T follicular helper cell (primary cell): ENCODE measurements at places on chromosomes 5 and 9.

DNA sequence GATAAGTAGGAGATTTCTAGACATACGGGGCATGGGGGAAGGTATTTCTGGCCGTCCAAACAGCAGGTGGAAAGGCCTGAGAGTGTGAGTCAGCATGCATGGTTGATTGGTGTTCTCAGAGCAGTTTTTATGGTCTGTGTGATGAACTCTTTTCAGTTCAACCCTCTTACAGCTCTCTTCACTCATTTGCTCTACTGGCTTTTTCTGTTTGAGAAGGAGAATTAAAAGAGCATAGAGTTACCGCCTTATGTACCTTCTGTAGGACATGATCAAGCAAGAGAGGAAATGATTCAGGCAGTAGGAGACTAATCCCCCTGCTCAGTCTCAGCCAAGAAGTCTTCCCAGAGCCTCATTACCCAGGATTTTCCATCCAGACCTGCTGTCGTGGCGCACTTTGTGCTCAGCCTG lies 92.4 kb downstream of the PRDM6 start:
- DNase-seq: no peak

DNA sequence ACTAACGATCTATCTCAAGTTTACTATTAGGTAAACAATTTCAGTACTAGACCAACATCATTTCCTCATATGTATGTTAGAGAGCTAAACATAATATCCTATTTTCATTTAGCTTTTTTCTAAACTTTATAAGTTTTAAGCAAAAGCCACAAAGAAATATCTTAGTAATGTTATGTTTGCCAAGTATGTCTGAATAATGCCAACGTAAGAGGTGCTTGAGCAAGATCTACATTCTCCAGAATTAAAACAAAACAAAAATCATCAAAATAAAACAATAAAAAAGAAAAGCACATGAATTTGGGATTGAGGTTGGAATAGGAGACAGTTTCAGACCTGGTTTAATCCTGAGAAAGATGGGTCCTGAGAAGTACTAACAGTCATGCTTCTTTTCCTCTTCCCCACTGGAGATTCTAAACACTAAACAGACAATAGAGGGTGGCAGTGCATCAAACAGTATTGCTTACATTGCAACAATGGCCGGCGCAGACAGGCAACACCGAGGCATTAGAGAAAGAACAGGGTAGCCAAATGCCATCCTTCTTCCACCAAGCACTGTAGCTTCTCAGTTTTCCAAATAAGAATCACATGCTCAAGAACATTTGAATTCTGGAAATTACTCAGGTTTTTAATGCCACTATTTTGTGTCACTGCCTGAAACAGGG lies 33.6 kb downstream of the CSNK1A1 start:
- DNase-seq: no peak

DNA sequence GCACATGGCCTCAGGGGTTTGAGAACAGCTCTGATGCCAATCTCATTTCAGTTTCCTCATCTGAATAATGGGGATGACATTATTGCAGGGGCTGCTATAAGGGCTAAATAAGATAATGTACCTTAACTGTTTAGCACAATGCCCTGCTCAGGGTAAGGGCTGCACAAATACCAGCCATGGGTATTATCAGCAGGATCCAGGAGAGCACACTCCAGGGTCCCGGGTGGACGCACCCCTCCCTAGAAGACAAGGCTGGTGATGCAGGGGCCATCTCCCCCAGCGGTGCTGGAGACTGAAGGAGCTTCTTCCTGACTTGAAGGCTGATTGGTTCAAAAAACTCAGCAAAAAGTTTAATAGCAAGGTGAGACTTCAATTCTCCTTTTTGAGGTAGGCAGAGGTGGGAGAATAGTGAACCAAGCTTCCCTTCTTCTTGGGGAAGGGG lies 2.7 kb upstream of the CXXC5 start:
- DNase-seq: no peak

DNA sequence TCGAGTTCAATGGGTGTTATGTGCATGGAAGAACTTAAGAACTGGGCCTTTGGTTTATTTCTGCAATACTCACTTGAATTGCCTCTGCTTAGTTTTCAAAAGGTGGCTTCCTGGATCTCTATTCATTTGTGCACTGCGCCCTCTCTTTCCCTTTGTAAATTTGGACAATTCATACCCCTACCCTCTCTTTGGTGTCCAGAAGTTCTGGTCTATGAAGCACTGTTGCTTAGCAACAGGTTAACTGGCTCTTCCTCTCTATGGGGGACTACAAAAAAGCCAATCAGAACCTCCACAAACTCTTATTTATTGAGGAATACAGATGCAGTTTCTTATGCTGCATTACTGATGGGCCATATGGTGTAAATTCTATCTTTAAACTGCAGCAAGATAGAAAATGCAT lies 13.5 kb upstream of the FAM120A start:
- DNase-seq: no peak

GRCh38 chr9:40926404-40927259 lies 201.8 kb downstream of the FOXD4L6 start:
- DNase-seq: no peak

GRCh38 chr5:169856571-169856970 lies 123.7 kb downstream of the INSYN2B start:
- no peak for DNase-seq

DNA sequence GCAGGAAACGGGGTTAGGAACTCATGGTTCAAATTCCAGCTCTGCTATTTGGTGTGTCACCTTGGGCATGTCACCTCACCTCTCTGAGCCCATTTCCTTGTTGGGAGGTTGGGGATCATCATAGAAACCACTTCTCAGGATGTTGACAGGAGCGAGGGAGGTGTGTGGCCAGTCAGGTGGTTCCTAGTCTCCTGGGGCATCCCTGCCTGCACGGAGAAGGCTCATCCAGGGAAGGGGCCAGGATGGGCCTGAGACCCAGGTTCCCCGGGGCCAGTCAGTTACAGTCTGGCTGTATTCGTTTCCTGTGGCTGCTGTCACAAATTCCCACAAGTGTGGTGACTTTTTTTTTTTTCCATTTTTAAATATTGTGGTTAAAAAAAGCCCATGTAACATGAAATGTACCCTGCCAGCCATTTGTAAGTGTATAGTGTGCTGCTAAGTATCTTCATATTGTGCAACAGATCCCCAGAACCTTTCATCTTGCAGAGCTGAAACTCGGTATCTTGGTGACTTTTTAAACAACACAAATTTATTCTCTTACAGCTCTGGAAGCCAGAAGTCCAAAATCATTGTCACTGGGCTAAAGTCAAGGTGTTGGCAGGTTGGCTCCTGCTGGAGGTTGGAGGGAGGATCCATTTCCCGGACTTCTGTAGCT lies 78.7 kb upstream of the UNC5A start:
- DNase-seq: no peak

DNA sequence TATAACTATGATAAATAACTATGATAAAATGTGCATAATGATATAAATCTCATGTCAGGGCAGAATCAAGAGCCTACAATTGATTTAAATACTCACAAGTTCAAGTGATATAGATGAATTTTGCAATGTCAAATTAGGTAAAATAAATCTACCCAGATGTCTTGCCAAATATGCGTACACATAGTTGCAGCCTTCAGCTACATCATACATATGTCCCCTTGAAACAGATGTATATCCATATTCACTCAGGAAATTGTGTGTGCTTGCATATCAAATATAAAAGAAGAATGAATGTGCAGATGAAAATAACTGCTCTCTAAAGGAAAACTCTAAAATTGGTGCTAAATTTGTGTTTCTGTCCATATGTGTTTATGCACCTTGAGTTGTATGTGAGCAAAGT lies 130.7 kb downstream of the CDH12 start:
- no peak for DNase-seq

GRCh38 chr5:79430196-79430595 lies 83.7 kb downstream of the HOMER1 start:
- DNase-seq: no peak

GRCh38 chr5:82349652-82350051 lies 71.5 kb upstream of the RPS23 start:
- DNase-seq: no peak

- DNase-seq: no peak
Measured at GRCh38 chr5:154394307-154394706, 51.5 kb upstream of the SAP30L start.

DNA sequence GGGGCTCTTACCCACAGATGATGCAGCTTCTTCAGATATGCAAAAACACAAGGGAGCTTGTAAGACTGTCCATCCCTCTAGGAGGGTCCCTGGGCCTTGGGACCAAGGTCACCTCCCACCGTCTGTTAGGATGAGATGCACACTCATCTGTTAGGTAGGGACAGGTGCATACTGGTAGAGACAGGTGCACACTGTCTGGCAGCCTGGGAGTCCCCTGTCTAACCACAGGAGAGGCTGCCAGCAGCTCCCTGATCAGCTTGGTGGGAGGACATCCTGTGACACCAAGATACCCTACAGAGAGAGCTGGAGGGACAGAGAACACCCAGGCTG lies 13.2 kb downstream of the TSPAN17 start:
- DNase-seq: peak; percentile 22

DNA sequence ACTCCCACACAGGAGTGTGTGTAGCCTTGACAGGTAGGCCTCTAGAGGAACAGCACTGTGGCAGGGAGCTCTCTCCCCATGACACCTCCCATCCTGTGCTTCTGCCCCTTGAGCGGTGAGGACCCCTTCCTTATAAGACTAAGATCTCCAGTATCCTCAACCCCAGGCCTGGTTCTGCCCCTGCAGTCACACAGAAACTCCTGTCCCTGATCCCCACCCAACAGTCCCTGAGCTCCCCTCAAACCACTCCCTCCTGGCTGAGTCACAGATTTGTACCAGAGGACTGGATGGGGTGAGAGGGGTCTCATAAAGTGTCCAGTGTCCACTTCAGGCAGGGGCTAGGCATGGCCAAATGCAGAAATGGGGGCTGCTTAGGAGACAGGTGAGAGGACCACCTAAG lies 47.8 kb upstream of the CDKN2AIPNL start:
- DNase-seq: no peak

DNA sequence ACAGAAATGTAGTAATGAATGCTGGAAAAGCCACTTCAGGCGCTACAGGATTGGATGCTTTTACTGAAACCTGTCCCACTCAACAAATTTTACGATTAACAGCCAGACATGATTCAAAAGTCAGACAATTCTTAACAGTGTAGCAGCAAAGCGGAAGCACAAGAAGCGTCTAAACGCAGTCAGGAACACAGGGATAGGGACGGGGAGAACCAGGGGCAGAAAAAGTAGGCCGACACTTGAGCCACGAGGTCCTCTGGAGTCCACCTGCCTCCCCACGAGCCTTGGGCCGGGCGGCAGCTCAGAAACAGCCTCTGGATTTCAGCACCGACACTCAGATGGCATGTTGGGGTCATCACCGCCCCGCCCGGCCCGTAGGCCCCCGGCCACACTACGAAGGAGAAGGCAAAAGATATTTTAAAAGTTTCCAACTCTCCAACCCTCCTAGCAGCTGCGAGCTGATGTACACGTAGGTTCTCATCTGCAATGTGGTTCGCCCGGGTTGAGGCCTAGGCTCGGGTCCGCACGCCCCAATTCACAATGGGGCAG lies 615 bp downstream of the RACK1 start:
- DNase-seq: no peak

DNA sequence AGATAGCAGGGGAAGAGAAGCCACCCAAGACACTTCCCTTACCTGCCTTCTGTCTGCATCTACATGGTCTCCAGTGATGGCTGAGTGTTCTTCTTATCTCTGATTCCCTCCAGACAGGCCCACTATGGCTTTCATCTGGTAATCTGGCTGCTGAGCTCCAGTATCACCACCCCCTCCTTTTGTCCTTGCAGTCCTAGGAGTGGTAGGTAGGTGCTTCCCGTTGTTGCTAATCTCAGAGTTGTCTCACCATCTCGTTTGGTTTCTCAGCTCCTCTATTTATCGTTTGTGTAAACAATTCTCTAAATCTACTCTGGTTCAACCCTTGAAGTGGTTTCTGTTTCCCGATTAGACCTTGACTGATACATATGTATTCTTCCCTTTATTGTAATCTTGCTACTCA lies 243.8 kb upstream of the RFX3 start:
- no peak for DNase-seq

GRCh38 chr9:129026442-129027223 lies 1.5 kb downstream of the SH3GLB2 start:
- DNase-seq: no peak

- no peak for DNase-seq
Measured at GRCh38 chr9:36129139-36129538, 7.4 kb upstream of the GLIPR2 start.

DNA sequence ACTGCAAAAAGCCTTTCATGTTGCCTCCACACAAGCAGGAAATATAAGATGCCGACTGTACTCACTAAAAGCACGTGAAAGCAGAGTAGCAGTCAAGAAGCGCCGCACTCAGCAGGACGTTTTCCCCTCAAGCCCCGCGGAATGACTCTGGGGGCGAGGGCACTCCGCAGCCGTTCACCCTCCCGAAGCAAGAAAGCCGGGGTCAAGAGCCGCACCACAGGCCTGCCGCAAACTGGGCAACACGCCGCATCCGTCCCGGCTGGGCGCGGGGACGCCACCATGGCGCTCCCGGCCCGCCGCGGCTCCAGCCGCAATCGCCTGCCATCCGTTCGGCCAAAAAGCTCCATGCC lies 364 bp downstream of the RPS6 start:
- DNase-seq: peak; percentile 18

DNA sequence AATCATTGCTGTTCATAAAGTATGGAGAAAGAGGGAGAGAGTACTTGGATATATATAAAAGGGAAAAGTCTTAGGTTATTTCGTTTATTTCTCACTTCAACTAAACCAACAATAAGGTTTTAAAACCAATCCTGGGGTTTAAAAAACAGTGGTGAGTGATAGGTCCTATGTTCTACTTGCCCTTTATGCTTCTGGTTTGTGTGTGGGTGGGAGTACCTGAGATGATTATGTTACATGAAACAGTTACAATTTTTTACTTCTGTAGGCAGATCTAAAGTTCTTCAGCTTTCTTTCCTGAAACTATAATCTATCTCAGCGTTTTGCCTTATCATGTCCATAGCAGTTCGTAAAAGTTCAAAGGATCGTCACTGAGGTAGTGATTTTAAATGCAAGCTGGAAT lies 49.2 kb downstream of the STX17 start:
- no peak for DNase-seq
